ENCODE measurements at places on chromosomes 4 and X.

DNA sequence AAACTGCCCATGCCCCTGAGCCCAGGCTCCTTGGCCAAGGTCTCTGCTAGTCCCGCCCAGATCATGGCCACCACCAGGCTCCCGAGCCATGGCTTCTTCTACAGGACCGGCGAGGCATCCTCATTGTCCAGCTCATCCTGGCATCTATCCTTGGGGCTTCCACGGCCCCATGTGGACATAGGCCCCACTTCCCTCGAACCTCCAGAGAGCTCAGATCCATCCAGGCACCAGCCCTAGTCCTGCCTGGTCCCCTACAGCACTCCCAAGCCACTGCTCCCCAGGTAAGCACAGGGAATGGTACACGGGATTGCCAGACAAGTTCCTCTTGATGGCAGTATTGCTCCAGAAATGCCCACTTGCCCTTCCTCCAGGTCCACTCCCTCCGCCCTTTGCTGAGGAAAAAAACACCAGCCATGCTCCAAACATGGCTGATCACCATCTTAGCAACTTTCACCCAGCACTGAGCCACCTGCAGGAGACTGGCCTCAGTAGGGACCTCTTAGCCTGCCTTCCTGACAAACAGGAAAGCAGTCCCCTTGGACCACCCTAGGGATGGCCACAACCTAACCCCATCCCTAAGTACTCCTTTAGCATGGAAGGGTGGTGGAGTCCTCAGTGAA, 272.1 kb upstream of the AGTR2 start:
- no peak for DNase-seq

DNA sequence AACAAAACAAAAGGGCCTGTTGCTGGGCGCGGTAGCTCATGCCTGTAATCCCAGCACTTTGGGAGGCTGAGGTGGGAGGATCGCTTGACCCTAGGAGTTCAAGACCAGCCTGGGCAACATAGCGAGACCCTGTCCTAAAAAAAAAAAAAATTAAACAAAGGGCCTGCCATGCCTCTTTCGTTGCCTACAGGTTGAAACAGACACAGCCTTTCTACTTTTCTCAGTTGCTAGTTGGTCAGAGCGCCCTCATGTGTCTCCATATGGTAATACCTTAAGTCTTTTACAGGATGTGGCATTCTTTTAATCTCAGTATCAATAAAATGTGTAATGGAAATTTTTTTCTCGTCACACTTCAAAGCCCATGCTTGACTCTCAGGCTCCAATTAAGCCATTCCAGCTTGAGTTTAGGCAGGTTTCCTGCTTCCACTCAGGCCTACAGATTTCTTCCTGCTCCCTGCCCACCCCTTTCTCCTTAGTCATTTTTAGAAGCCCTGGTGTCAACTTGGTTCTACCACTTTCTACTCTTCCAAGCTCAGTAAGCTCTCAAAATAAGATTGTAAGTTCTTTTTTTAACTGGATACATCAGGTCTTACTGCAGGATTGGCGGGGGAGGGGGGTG, 4.6 kb upstream of the SOWAHD start:
- peak; percentile 67 for DNase-seq

GRCh38 chr4:74823194-74823593, 28.9 kb upstream of the BTC start:
- no peak for DNase-seq

DNA sequence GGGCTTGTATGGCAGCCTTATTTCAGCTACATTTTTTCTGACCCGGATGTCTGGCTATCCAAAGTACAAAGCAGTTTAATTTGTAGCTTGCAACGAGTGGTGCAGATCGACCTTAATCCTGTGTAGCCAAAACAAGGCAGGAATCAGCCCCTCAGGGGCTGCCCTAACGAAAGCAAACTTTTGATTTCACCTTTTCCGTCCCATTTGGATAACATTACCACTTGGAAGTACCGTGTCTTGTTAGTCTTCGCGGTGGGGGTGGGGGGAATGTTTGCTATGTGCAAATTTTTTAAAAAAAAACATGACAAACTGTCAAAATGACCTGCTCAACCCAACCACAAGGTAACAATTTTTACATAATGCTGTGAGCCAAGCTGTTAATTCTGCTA, 766 bp upstream of the DNAJB14 start:
- no peak for DNase-seq

GRCh38 chr4:14868426-14869395, 133.6 kb upstream of the CPEB2 start:
- DNase-seq = no peak

DNA sequence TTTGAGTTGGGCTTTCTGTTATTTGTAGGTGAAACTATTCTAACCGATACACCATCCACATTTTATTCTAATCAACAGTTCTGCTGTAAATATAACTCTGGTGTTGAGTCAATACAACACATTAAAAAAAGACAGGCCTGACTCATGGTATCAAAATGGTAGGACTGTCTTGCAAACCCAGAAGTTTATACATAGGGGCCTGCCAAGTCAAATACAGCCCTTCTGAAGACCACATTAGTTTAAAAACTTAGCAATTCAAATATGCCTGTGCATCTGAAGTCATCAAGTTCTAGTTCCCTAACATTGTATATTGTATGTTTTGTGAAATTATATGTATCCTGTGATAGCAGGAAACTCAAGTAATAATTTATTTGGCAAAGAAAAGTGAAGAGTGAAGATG, 24.4 kb upstream of the PDE5A start:
- no peak for DNase-seq

GRCh38 chr4:146369446-146369845, 152.3 kb downstream of the SLC10A7 start:
- DNase-seq = peak; percentile 51

GRCh38 chr4:87465739-87466366, 43.5 kb downstream of the NUDT9 start:
- DNase-seq = peak; percentile 74

DNA sequence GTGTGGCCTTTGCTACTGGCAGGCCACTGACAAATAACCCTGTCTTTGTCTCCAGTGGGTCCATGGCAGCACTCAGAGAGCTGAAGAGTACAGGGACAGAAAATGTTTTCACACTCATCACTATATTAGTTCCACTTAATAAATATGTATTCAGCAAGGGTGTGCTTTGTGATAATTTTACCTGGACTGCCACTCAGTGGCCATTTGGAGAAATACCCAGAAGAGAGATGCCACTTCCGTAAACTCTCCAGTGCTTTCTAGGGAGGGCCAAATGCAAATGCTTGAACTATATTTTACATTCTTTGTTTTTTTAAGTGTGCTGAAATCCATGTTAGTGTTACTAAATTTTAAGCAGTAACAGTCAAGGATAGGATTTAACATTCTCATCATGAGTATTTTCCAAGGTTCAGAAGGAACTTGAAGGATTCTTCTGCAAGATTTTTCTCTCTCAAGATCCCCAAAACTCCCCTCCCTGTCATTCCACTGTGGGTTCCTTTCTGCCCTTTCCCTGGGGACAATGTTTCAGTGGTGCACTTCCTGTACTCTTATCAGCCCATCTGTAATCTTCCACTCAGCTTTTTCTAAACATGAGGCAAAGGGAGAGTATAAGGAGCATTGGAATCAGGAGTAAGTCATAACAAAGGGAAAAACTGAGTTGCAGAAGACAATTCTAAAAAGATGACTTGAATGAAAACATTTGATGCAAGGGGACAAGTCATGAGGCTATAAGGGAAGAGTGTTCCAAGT, 46.0 kb downstream of the TFDP3 start:
- peak; percentile 0 for DNase-seq

- DNase-seq = no peak
Measured at GRCh38 chr4:151673908-151674520, 86.8 kb downstream of the GATB start.

- no peak for DNase-seq
Measured at GRCh38 chr4:66284991-66285451, 614.7 kb upstream of the EPHA5 start.

GRCh38 chrX:108456971-108457477, 17.4 kb downstream of the COL4A5 start:
- peak; percentile 1 for DNase-seq

GRCh38 chr4:3630598-3631543, 98.6 kb upstream of the LRPAP1 start:
- DNase-seq = no peak

DNA sequence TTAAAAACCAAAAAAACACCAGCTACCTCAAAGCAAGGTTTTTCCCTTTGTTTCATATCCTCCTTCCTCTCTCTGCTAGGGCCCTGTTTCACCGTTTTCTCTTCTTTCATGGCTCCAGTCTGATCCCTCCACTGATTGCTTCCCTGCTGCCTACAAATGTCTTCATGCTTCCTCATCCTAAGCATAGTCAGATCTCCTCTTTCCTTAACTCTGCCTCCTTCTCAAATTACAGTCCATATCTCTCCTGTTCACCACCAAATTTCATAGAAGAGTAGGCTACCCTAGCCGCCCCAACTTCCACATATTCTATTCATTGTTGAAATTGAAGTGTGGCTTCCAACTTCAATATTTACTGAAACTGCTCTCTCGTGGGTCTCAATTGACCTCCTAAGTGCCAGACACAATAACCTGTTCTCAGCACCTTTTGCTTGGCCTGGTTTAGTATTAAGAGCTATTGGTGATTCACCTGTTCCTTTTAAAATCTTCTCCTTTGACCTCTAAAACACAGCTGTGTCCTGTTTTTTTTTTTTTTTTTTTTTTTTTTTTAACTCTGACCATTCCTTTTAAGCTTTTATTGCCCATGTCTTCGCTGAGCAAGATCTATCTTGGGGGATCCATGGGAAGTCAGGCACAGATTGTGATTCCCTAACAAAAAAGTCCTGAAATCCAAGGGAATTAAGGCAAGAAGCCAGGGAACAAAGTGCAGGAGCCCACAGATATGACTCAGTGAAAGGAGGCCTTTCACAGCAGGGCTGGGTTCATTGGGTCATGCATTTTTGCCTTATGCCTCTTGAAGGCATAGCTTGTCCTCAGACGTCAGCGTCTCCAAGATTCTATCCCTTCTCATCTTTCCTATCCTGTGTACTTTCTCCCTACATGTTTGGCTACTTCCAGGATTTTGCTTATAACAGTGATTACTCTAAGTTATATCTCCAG, 85.4 kb downstream of the RPS3A start:
- peak; percentile 71 for DNase-seq

- no peak for DNase-seq
Measured at GRCh38 chr4:87117732-87118075, 102.7 kb downstream of the KLHL8 start.

DNA sequence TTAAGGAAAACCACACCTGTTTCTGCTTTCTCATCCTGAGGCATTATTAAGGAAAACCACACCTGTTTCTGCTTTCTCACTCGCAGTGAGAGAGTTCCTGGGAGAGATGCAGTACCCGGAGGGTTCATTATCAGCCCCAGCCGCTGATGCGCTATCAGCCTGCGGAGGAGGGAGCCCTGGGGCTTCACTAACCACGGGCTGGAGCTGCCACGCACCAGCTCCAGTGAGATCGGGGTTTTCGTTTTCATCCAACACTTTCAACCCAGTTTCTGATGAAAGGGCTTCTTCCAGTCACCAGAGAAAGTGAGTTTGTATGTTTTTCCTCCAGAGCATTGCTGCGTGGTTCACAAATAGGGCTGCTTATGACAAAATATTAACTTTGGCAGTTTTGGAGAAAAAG, 93.2 kb upstream of the PRKX start:
- DNase-seq = no peak

- no peak for DNase-seq
Measured at GRCh38 chr4:155245105-155245504, 36.7 kb downstream of the NPY2R start.

DNA sequence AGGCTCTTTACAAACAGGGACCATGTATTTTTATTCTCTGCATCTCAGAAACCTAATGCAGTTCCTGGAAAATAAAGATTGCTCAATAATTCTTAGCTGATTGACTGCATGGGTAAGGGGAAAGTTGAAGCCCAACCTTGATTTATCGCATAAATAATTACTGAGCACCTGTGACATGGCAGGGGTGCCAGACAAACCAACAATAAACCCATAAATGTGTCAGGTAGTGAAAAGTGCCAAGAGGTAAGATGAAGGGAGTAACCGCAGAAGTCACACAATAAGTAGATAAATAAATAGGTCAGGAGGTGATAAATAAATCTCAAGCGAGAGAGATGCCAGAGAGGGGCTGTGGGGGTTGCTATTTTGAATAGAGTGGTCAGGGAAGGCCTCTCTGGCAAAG, 20.1 kb upstream of the AP1S2 start:
- DNase-seq = no peak

DNA sequence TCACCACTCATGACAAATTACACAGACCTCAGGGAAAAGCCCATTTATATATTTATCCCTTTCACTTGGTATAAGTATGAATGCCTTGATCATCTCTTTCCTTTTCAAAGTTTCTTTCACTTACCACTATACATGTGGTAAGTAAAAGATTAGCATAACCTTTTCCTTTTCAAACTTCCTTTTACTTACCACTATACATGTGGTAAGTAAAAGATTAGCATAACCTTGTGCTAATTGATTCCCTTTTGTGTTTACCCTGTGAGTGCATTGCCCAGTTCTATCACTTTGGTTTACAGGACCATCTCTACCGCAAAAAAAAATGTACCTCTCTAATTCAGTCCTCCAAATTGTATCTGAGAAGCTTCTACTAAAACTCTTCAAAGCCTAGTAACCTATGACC, 32.7 kb upstream of the TCEANC start:
- DNase-seq = no peak

DNA sequence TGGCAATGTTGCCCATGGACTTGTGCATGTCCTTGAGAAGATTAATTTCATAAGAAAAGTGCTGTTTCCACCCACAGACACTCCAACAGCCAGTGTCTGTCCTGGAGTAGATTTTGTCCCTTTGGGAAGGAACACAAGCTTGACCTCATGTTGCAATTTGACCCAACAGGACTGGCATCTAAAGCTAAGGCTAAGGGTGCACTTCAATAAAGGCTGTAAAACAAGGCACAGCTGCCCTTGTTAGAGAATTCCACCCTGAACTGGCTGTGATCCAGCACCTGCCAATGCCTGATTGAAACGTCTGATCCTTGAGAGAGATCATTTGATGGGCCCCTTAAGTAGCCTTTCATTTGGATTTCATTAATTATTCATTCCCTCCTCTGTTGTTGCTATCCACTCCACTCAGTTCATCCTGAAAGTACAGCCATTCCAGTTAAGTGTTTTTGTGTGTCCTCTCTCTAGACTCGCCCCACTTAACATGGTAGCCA, 56.2 kb downstream of the CD99L2 start:
- no peak for DNase-seq

GRCh38 chr4:137253949-137254348, 278.3 kb downstream of the PCDH18 start:
- no peak for DNase-seq

DNA sequence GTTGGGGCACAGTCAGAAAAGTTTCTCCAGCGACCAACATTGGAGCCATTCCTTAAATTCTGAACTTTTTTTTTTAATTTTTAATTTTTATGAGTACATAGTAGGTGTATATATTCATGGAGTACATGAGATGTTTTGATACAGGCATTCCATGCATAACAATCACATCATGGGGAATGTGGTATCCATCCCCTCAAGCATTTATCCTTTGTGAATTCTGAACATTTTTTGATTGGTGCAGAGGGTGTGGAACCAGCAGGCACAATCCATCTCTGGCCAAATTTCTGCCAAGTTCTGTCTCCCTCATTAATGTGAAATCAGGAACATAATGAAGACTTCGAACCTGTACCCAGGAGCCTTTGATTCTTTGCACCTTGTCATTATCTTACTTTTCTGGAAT, 267.0 kb downstream of the FRMPD4 start:
- DNase-seq = no peak

- DNase-seq = no peak
Measured at GRCh38 chr4:108829966-108830492, 67.2 kb upstream of the ETNPPL start.

- DNase-seq = no peak
Measured at GRCh38 chrX:10404436-10404835, 215.9 kb downstream of the MID1 start.

- DNase-seq = no peak
Measured at GRCh38 chrX:74426071-74426470, 4.8 kb downstream of the SLC16A2 start.

GRCh38 chr4:7763788-7764187, 175.9 kb downstream of the AFAP1 start:
- peak; percentile 66 for DNase-seq
